ENCODE measurements at places on chromosomes 4 and X. TPM values are rescaled to one million over a fixed set of nuclear protein-coding genes. Genes with fewer than 3 reads are reported as not detected.

Gene SMIM10
- 0.52 TPM for total RNA-seq

Gene AFM
- total RNA-seq = not detected

Gene VCX3B
- total RNA-seq = 0.93 TPM

Gene PCDH19
- 0.05 TPM for total RNA-seq

Gene BBS7
- total RNA-seq = 21.4 TPM

DNA sequence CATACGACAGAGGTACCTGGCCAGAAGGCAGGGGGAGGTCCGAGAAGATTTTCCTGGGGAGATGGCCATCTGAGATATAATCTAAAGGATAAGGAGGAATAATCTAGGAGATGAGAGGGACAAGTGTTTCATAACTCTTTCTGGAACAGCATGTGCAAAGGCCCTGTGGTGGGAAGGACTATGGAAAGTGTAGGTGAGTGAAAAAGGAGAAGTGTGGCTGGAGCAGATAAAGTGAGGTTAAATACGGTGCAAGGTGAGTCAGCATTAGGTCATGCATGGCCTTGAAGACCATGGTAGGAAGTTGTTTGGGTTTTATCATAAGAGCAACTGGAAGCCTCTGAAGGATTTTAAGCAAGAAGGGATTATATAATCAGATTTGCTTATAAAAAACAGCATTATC, 34.6 kb upstream of the MTM1 start:
- no peak for DNase-seq

- no peak for DNase-seq
Measured at GRCh38 chr4:4329496-4329895, 39.4 kb downstream of the ZBTB49 start.

GRCh38 chrX:44061968-44062614, 88.9 kb upstream of the NDP start:
- no peak for DNase-seq

GRCh38 chr4:100736641-100737451, 219.0 kb upstream of the EMCN start:
- DNase-seq = peak; percentile 38

DNA sequence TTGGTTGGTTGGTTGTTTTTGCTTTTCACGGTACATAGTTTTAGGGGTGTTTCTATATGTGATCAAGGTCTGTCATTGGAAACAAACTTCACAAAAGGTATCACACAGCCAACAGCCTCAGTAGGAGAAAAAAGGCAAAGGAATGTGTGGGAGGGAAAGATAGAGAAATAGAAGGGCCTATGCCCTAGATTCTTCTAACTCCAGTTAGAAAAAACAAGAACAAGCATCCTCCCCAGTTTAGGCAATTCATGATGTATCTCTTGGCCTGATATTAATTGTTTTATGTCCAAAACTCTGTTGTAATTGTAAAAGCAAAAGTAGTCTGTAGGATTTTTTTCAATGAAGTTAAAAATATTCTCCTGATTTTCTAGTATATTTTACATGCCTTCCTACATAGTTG, 192.4 kb upstream of the EDNRA start:
- DNase-seq = no peak

GRCh38 chr4:168514249-168514852, 17.5 kb downstream of the PALLD start:
- peak; percentile 43 for DNase-seq

- peak; percentile 39 for DNase-seq
Measured at GRCh38 chr4:169791527-169792156, 33.9 kb upstream of the HPF1 start.

Measured in PC-9 (cell line).